ENCODE measurements at places on chromosomes 16 and 17. TPM values are rescaled to one million over a fixed set of nuclear protein-coding genes. Genes with fewer than 3 reads are reported as not detected.

DNA sequence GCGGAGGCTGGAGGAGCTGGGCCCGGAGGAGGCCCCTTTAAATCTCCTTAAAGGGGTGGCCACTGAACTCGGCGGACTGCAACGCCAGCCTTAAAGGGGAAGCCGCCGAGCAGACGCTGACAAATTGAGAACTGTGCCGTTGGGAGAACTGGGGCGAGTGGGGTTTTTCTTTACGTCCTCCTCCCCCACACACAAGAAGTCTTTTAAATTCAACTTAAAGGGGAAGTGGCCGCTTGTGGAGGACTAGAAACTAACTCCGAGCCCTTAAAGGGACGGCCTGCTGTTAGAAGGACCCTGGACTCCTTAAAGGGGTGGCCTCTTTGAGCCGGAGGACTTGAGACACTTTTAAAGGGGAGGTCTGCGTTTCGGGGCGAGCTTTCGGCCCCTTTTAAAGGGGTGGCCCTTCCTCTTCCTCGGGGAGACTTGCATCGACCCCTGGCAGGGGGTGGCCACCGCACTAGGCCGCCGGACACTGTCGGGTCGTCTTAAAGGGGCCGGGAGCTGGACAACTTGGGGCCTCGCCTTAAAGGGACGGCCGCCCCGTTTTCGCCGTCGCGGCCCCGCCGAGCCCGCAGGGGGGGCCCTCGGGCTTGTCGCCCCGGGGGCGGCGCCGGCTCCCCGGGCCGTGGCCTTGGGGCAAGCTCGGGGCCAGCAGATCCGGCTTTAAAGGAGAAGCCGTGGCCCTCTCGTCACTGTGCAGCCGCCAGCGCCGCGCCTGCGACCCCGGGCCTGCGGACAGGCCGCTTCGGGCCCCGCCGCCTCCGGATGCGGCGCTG, 688 bp downstream of the FBRS start:
- peaks cover 33% of the 10 kb centered on the region for H3K4me1 ChIP-seq
- peak overlapping the region; percentile 99 for H3K4me3 ChIP-seq
- DNase-seq = peak; percentile 94
- peak overlapping the region; percentile 99 for H3K27ac ChIP-seq

- DNase-seq = no peak
- H3K4me3 ChIP-seq = no peak overlapping the region
- H3K27me3 ChIP-seq = peaks cover 23% of the 10 kb centered on the region
- no peaks in the 10 kb centered on the region for H3K36me3 ChIP-seq
- H3K4me1 ChIP-seq = peaks cover 14% of the 10 kb centered on the region
Observed at GRCh38 chr17:8322061-8322460, 12.0 kb downstream of the ARHGEF15 start.

IGSF6 gene
- polyA plus RNA-seq = 159 TPM

DNA sequence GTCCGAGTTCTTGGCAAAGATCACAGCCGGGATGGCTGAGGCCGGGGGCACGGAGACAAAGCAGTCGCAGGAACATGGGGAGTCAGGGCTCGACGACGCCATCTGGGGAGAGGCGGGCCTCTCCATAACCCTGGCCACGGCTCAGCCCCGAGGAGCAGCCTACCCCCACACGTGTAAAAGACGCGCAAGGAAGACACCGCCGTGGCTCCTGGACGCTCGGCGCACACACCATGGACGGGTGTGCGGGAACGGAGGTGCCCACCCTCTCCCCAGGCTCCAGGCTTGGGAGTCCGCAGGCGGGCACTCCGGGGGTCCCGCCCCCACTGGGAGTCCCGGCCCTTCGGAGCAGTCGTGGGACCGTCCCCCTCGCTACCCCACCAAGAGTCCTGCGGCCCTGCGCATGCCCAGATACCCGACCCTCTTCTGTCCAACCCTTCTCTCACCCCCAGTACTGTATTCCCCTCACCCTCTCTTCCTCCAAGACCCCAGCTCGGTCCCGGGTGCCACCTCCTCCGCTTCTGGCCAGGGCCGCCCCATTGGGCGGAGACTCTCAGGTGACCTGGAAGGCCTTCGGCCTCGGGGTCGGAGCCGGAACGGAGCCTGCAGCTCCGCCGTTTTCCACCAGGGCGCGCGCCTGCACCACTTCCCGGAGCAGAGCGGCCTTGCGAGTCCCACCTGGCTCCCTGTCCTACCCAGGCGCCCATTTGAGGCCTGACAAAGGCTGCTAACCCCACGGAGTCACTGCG, at the start of gene SCRN2:
TSS of gene SCRN2 (minus strand) at position 532 of the 746 bp plus-strand sequence. CDS start at position 102, 430 bp downstream.
- H3K4me3 ChIP-seq = peak within 1 kb of the TSS; percentile 57
- H3K36me3 ChIP-seq = peaks cover 7% of the 10 kb centered on the region
- peaks cover 8% of the 10 kb centered on the region for H3K4me1 ChIP-seq
- H3K27me3 ChIP-seq = peaks cover 4% of the 10 kb centered on the region
- peak within 1 kb of the TSS; percentile 61 for H3K27ac ChIP-seq

- no peaks in the 10 kb centered on the region for H3K36me3 ChIP-seq
- no peak for DNase-seq
- no peaks in the 10 kb centered on the region for H3K27me3 ChIP-seq
Observed at GRCh38 chr17:73179387-73179786, 13.5 kb upstream of the COG1 start.

SLC9A5 gene
- polyA plus RNA-seq = 0.37 TPM

DNA sequence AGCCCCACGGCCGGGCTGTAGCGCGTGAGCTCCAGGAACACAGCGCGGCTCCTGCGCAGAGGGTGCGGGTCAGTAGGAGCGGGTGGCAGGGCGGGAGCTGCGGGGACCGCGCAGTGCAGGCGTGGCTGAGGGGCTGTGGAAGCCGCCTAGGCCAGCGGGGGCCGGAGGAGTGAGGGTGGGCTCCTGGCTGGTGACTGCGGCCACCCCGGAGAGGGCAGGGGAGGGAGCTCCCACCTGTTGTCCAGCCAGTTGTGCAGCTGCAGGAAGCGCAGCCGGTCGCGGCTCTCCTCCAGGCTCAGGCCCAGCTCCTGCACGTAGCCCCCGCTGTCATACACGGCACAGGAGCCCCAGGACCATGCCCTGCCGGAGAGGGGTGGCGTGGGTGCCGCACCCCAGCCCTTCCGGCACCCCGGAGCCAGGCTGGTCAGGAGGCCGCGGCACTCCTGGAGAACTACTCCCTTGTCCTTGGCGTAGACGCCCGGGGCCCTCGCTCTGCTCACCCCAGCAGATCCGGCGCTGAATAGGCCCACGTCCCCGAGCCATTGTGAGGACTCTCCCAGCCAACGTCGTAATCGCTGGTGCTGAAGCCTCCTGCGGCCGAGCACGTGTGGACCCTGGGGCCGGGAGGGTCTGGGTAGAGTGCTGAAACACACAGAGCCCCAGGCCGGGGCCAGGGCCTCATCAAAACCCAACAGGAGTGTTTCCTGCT, 43.9 kb downstream of the TSC2 start:
- H3K36me3 ChIP-seq = peaks cover 53% of the 10 kb centered on the region
- no peak overlapping the region for H3K4me3 ChIP-seq
- no peak for DNase-seq
- H3K27me3 ChIP-seq = no peaks in the 10 kb centered on the region

- H3K36me3 ChIP-seq = peaks cover 100% of the 10 kb centered on the region
- no peak overlapping the region for H3K27ac ChIP-seq
- no peaks in the 10 kb centered on the region for H3K4me1 ChIP-seq
- no peaks in the 10 kb centered on the region for H3K27me3 ChIP-seq
Observed at GRCh38 chr17:41992576-41992975, 24.7 kb downstream of the DNAJC7 start.

DNA sequence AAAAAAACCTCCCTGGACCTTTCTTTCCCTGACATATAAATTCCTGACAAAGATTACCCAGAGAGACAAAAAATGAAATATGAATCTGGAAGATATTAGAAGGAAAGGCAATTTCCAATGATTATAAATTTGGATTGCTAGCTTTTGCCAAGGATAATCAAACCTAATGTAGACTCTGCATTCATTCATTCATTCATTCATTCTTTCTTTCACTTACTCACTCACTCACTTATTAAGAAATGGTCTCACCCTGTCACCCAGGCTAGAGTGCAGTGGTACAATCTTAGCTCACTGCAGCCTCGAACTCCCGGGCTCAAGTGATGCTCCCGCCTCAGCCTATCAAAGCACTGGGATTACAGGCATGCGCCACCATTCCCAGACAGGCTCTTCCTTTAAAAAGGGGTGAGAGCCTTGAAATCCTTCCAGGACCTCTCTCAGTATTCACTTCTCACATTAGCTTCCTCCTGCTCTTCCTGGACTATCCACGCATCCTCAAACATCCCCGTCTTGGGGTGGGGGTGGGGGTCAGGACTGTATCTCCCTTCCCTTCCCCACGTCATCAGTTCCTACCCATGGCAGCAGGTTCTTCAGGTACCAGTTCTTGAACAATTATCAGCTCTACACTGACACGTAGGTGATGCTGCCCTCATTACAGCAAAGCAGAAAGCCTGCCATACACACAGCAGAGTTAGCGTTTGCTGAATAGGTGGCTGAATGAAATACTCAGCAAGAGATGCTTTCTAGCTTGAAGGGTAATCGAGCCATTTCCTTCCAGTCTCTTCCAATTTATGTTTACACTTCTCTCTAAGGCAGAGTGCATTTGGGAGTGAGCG, 19.8 kb downstream of the PRPSAP1 start:
- no peak overlapping the region for H3K4me3 ChIP-seq
- no peak overlapping the region for H3K27ac ChIP-seq
- no peak for DNase-seq
- H3K27me3 ChIP-seq = no peaks in the 10 kb centered on the region

DNA sequence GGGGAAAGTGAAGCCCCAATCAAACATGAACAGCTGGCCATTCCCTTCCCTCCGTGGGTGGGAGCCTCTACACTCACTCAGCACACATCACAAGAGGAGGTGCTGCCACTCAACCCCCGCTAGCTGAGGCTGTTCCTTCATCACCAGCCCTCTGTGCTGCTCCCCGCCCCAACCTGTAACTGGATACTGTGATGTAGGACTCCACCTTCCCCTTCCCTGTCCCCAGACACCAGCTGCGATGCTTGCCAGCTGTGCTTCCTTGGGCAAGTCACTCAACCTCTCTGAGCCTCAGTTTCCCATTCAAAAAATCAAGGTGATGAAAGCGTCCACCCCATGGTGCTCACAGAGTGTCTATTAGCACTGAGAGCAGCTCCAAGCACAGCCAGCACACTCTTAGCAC, 273.2 kb downstream of the MRTFB start:
- H3K4me1 ChIP-seq = no peaks in the 10 kb centered on the region
- no peak for DNase-seq
- no peak overlapping the region for H3K4me3 ChIP-seq
- no peaks in the 10 kb centered on the region for H3K27me3 ChIP-seq

HBA1 gene
- polyA plus RNA-seq = 22.9 TPM

PNMT gene
- polyA plus RNA-seq = not detected

GRCh38 chr17:13359774-13360173, 242.0 kb downstream of the HS3ST3A1 start:
- H3K36me3 ChIP-seq = no peaks in the 10 kb centered on the region
- H3K27me3 ChIP-seq = no peaks in the 10 kb centered on the region
- H3K4me3 ChIP-seq = no peak overlapping the region
- DNase-seq = no peak

GRCh38 chr17:804541-805435, 22.6 kb downstream of the MRM3 start:
- no peaks in the 10 kb centered on the region for H3K27me3 ChIP-seq
- no peak overlapping the region for H3K27ac ChIP-seq
- H3K36me3 ChIP-seq = no peaks in the 10 kb centered on the region
- DNase-seq = no peak
- no peaks in the 10 kb centered on the region for H3K4me1 ChIP-seq

- H3K4me1 ChIP-seq = no peaks in the 10 kb centered on the region
- no peaks in the 10 kb centered on the region for H3K36me3 ChIP-seq
- H3K4me3 ChIP-seq = no peak overlapping the region
- DNase-seq = no peak
- no peak overlapping the region for H3K27ac ChIP-seq
- no peaks in the 10 kb centered on the region for H3K27me3 ChIP-seq
Observed at GRCh38 chr17:33934696-33935095, 320.4 kb upstream of the CCL2 start.

MRM3 gene
- 12.8 TPM for polyA plus RNA-seq

DLG4 gene
- 0.37 TPM for polyA plus RNA-seq

All from CD14-positive monocyte (primary cell).